ENCODE measurements at places on chromosomes 1 and 21.

- DNase-seq, result no peak
Observed at GRCh38 chr1:190102757-190103326, 374.8 kb downstream of the BRINP3 start.

DNA sequence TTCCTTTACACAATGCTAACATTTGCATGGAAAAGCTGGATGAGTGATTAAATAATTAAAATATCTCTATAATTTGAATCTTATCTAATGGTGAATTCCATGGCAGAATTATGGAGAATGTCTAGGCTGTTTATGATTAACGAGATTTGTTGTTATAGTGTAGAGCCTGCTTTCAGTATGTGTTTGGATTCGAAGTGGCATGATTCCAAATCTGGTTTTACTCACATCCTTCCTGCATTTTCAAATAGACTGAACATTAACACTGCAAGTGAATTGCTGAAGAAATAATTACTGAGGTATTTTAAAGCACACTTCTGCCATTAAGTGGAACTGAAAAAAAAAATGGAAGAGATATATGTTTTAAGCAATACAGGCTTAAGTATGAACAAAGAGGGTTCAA is 5.1 kb upstream of the NEK7 start:
- DNase-seq, result no peak

GRCh38 chr1:237166593-237167101 is 124.7 kb downstream of the RYR2 start:
- no peak for DNase-seq

DNA sequence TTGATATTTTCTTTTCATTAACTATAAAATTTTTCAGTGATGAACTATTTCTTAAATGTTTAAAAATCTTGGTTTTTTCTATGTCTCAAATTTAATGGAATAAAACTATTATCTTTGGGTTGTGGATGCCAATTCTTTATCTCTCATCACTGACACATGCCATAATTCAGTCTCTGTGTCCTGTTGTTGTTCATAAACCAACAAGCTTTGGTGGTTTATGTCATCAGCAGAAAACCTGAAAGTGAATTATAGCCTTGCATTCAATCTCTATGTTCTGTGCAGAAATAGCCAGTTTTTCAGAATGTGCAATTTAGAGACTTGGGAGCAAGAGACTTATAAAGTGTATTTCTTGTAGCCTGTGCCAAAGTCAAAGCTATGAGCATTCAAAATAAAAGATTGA is 462.6 kb upstream of the ADGRL4 start:
- DNase-seq, result no peak

DNA sequence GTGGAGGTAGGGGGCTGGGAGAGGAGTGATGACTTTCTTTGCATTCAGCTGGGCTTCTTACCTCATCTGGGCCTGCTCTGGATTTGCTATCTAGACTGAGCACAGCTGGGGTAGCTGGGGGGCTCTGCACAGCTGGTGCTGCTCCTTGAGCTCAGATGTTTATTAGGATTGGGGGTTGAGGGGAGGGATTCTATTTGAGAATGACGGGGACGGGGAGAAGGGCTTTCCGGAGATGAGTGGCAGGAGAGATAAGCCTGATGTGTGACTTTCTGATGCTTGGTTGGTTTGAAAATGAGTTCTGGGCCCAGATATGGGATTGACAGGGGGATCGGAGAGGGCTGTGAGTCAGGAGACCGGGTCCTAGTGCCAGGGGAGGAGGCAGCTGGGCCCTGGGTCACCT is 146.1 kb upstream of the CSF3R start:
- DNase-seq, result no peak

- DNase-seq, result no peak
Observed at GRCh38 chr1:228245111-228245510, 37.3 kb downstream of the OBSCN start.

GRCh38 chr1:150106341-150106740 is 38.8 kb downstream of the VPS45 start:
- DNase-seq, result no peak

DNA sequence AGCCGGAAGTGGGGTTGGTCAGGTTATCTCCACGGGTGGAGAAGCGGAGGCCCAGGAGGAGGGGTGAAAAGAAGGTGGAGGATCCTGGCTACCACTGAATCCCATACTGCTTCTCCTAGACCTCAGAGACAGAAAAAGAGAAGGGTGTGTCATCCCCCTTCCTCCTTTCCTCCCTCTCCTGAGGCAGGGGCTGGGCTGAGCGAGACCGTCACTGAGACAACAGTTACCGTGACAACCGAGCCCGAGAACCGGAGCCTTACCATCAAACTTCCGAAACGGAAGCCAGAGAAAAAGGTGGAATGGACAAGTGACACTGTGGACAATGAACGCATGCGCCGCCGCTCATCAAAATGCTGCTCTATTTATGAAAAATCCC is 42.1 kb upstream of the NBPF3 start:
- no peak for DNase-seq

- no peak for DNase-seq
Observed at GRCh38 chr1:220529521-220530020, 1.6 kb downstream of the MARK1 start.

DNA sequence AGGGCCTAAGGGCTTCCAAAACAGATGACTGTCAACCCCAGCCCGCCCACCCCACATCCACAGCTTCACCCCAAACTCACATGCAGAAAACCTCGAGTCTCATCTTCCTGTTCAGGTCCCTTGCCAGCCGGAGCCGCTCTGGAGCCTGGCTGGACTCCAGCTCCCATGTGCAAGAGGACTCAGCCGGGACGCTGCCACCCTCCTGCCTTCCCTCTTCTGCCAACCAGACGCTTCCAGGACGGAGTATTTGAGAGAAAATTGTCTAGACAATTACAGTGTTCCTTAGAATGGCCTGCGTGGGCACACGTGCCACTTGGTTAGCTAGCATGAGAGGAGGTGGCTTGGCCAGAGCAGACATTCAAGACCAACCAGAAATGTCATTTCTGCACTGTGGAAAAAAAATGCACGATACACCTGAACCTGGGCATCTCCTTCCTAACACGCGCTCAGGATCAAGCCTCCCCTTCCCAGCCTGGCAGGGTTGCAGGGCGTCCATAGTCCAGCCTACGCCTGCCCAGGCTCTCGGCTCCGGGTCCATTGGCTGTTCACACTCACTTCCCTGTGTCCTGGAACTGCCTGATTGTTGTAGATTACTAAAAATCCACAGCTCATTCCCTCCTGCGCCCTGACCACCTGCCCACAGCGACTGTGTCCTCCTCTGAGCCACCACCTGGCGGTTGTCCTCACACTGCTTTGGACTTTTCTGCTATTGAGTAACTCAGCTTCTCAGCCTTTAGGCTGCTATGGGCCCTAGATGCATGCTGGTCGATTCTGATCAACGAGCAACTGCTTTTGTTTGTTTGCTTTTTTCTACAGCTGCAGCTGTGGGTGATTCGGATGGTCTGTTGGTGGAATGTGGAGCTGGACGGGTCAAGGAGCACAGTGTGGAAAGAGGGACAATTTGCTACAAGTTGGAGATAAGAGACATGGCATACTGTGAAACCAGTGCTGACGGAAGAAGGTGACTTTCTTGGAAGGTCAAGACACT is at the start of gene CLDN14:
TSS of gene CLDN14 (minus strand) at position 708 of the 988 bp plus-strand sequence. CDS start 18,427 bp downstream, outside the sequence.
- DNase-seq, result no peak

GRCh38 chr1:159302095-159302494 is at the start of gene FCER1A:
Gene FCER1A (plus strand): TSS chr1:159302336. CDS start chr1:159302365, 29 bp downstream.
- DNase-seq, result no peak

DNA sequence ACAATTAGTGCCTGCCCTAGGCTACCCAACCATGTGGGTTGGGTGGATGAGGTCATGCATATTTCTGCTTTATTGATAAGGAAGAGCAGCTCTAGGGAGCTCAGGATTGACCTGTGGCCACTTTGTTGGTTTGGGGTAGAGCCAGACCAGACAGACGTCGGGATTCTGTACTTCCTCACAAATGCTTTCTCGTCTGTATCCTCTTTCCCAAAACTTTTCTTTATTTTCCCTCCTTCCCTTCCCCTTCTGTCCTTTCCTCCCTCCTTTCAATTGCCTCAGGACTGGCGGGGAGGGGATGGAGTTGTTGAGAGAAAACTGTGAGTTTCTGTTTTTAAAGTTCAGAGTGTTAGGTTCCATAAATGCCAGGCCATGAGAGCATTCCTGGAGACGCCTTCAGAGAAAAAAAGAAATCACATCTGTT is 68.0 kb downstream of the UCK2 start:
- no peak for DNase-seq

GRCh38 chr1:161274874-161275273 is 16.3 kb downstream of the PCP4L1 start:
- DNase-seq, result no peak

DNA sequence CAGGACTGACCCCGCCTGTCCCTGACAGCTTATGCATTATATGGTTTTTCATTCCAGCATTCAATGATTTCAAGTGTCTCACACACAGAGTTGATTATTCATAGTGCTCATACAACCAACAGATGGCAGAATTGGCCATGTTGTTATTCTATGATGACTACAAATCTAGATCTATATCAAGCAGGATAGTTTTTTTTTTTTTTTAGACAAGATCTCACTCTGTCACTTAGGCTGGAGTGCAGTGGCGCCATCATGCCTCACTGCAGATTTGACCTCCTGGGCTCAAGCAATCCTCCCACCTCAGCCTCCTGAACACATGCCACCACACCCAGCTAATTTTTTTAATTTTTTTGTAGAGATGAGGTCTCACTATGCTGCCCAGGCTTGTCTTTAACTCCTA is 40.1 kb upstream of the LRRC8D start:
- peak; percentile 17 for DNase-seq

- DNase-seq, result no peak
Observed at GRCh38 chr1:230976825-230977747, 1.6 kb downstream of the TTC13 start.

DNA sequence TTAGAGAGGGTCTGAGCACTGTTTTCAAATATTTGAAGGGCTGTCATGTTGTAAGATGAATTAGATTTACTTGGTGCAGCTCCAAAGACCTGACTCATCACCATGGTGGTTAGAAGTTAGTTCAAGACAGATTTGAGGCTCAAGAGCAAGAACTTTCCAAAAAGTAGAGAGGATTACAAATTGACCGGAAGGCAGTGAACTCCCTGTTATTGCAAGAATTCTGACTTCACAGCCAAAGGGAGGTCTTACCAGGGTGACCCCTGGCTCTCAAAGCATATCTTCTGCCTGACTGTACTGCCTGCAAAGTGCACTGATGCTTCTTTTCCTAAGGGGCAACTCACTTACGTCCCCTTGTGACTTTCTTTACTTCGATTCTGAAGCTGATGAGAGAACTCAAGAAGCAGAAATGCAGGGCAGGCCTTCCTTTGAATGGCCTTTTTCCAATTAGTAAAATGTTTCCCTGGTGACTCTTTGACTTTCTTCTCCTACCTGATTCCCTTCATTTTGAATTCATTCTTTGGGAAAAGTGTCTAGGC is 86.4 kb downstream of the NAV1 start:
- peak; percentile 90 for DNase-seq

DNA sequence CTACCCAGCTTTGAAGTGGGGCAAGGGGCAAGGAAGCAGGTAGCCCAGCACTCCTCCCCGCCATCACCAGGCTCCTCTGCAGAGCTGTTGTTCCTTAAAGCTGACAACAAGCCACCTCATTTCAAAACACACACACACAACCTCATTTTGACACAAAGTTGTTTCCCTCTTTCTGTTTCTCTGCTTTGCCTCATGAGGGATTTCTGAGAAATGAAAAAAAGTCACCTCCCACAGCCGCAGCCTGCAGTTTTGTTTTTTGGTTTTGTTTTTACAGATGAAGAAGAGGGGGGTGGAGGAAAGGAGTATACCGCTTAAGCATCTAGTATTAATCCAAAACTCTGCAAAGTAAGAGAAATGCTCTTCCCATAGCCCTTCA is 12.1 kb downstream of the MCL1 start:
- no peak for DNase-seq

DNA sequence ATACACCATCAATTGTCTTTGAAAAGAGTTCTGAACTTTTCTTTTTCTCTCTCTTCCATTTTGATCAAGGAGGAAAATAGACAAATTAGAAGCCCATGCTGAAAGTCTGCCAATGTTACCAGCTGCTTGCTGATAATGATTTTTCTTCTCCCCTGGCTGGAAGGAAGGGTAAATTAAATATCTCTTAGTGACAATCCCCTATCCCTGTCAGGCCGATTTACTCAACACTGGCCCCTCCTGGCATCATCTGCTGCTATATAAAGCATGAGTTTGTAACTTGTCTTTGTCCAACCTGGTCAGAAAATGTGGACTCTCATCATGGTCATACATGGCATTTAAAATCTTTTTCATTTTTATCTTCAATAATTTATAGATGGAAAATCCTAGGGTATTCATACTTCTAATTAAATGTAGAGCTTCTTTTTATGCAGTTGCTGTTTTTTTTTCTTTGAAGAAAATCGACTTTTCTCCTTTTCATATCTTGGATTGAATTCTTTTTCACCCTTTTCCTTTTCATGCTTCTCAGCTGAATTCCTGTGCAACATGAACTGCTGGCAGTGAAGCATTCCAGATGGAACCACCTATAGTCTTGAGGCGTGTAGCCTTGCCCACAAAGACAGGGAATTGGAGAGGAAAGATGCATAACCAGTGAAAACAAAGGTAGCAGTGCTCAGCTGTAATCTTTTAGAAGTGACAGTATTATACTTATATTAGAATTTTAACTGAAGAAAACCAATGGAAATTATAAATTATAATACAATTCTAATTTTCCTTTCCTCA is 214.7 kb upstream of the PTGFR start:
- DNase-seq, result no peak
